ENCODE measurements at places on chromosomes 7 and 10. TPM values are rescaled to one million over a fixed set of nuclear protein-coding genes. Genes with fewer than 3 reads are reported as not detected.

The RHOBTB1 gene
- 10.0 TPM for total RNA-seq

The EVX1 gene
- total RNA-seq: not detected

The CCDC146 gene
- total RNA-seq: 0.89 TPM

DNA sequence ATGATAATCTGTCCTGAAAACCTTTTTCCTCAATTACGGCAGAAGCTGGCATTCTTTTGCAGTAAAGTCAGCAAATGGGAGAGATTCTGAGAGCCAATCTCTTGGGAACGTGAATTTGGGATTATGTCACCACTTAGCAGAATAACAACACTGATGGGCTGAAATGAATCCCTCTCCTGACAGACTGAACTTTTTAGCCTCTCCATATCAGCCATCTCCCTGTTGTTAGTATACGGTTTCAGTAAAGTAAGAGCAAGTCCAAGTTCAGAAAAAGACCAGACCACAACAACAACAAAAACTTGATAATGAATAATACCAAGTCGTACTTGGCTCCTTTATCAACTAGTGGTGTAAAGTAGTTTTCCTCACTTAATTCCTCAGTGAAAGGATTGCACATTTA is 1048.8 kb downstream of the GATA3 start:
- no peak overlapping the region for H3K27ac ChIP-seq
- no peaks in the 10 kb centered on the region for H3K27me3 ChIP-seq
- no peak overlapping the region for H3K4me3 ChIP-seq
- no peaks in the 10 kb centered on the region for H3K4me1 ChIP-seq
- H3K36me3 ChIP-seq: no peaks in the 10 kb centered on the region

GRCh38 chr7:40777730-40778312 is 643.0 kb downstream of the SUGCT start:
- no peak overlapping the region for H3K4me3 ChIP-seq
- H3K4me1 ChIP-seq: peaks cover 10% of the 10 kb centered on the region
- H3K27me3 ChIP-seq: no peaks in the 10 kb centered on the region

DNA sequence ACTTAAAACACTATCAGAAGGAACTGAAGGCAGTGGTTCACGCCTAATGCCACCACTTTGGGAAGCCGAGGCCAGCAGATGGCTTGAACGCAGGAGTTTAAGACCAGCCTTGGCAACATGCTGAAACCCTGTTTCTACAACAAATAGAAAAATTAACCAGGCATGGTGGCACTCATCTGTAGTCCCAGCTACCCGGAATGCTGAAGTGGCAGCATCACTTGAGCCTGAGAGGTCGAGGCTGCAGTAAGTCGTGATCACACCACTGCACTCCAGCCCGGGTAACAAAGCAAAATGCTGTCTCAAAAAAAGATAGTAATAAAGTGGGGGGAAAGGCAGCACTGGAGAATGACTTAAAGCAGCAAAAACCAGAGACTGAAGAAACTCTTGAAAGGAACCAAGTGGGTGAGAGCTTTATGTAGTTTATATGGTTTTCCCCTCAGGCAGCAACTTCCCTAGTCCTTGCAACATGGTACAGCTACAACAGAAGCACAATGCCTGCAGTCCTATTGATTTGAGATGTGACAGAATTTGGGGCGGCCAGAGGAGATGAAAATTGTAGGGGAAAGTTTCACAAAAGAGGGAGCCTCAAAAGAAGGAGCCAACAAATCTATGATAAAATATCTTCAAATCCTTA is 38.1 kb downstream of the GDI2 start:
- H3K27me3 ChIP-seq: peaks cover 5% of the 10 kb centered on the region
- DNase-seq: no peak
- H3K4me3 ChIP-seq: no peak overlapping the region

- peaks cover 2% of the 10 kb centered on the region for H3K27me3 ChIP-seq
- H3K4me1 ChIP-seq: peaks cover 26% of the 10 kb centered on the region
- H3K36me3 ChIP-seq: peaks cover 4% of the 10 kb centered on the region
- peak overlapping the region; percentile 98 for H3K4me3 ChIP-seq
These were observed 830 bp downstream of the TRUB1 start for GRCh38 chr10:114938856-114939193.

DNA sequence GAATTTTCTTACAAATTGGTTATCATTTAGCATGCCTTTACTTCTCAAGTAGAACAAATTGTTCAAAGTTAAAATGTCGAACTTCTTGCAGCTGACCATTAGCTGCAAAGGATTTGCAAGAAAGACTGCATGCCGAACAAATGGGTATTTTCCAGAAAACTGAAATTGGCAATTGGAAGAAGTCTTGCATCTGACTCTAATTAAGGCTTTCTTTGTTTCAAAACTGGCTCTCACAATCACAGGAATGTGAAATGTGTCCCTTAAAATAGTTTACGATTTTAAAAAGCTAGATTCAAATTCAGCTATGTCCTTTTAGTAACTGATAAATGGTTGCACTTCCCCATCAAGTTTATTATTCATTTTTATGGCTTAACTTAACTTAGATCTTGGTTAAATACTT is 207.9 kb downstream of the ARL4A start:
- no peaks in the 10 kb centered on the region for H3K36me3 ChIP-seq
- no peaks in the 10 kb centered on the region for H3K27me3 ChIP-seq
- DNase-seq: no peak
- no peak overlapping the region for H3K27ac ChIP-seq

- DNase-seq: no peak
- no peak overlapping the region for H3K27ac ChIP-seq
- no peaks in the 10 kb centered on the region for H3K27me3 ChIP-seq
These were observed 109.5 kb upstream of the LAMB4 start for GRCh38 chr7:108239501-108240225.

DNA sequence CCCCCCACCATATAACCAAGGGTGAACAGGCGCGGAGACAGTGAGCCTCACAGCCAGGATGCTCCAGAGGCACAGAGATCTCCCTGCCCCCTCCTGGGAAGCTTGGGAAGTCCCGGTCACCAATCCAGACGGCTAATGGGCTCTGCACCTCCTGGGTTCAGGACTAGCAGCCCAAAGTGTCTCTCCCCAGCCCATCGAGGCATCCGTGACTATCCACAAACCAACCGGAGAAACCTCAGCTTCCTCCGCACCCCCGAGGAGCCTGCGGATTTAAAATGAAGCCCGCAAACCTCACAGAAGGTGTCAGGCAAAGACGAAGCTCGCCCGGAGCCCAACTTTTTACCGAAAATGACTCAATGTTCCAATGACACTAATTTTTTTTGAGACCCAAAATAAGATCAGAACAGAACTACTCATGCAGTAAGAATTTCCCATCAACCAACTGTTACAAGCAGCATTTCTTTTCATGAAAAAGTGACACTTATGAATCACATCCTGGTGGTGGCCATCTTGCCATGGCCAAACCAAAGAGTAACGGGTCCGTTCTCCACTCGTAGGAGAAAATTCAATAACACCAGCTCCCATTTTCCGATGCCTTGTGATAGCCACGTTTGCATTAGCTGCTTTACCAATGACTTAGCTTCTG is 6.0 kb downstream of the PDGFA start:
- no peaks in the 10 kb centered on the region for H3K27me3 ChIP-seq
- peak overlapping the region; percentile 77 for H3K4me3 ChIP-seq
- H3K4me1 ChIP-seq: peaks cover 26% of the 10 kb centered on the region
- H3K27ac ChIP-seq: peak overlapping the region; percentile 97
- peaks cover 7% of the 10 kb centered on the region for H3K36me3 ChIP-seq

DNA sequence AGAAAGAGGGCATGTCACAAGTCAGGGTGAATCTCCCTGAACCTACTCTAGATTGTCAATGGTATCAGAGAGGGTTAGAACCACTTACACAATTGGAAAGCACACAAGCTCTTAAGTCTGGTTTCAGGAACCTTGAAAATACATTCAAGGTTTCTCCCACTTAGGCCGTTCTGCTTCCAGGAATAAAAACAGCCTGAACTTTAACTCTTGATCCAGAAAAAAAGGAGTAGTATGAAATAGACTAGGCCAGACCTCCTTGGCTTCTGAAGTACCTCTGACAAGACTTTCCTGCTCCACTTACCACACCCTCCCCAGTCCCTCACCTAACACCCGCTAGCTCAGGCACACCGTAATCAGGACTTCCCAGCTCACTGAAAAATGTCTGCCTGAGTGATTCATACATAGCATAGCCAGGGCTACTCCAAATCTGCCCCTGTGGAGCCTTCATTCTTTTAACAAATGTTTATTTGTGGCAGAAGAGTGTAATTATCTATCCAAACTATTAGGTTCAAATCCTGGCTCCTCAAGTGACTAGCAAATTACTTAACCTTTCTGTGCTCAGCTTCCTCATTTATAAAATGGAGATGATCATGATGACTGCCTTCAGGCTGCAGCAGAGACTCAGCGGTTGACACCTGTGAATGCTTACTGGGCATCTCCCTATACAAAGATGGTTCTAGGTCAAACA is 30.3 kb upstream of the IL6 start:
- peak overlapping the region; percentile 79 for H3K27ac ChIP-seq
- H3K27me3 ChIP-seq: peaks cover 2% of the 10 kb centered on the region
- H3K4me1 ChIP-seq: peaks cover 54% of the 10 kb centered on the region
- no peaks in the 10 kb centered on the region for H3K36me3 ChIP-seq

The NUTM2B gene
- 0.33 TPM for total RNA-seq

DNA sequence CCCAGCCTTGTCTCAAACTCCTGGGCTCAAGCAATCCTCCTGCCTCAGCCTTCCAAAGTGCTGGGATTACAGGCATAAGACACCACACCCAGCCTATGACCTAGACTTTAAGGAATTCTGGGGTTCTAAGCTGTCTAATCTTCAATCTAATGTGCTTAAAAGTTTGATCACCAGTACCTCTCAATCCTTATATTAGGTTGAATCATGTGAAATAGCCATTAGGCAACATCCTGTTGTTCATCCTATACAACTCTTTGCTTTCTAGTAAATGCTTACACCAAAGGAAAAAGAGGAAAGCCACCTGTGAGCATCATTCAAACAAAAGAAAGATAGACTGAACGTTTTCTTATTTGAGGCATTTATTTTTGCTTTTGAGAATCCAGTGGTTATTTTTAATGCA is 56.0 kb downstream of the ATOH7 start:
- peaks cover 6% of the 10 kb centered on the region for H3K27me3 ChIP-seq
- peaks cover 29% of the 10 kb centered on the region for H3K4me1 ChIP-seq
- H3K4me3 ChIP-seq: no peak overlapping the region
- H3K36me3 ChIP-seq: peaks cover 60% of the 10 kb centered on the region
- H3K27ac ChIP-seq: no peak overlapping the region

- no peaks in the 10 kb centered on the region for H3K27me3 ChIP-seq
- no peak for DNase-seq
- no peak overlapping the region for H3K27ac ChIP-seq
- no peak overlapping the region for H3K4me3 ChIP-seq
- H3K36me3 ChIP-seq: peaks cover 10% of the 10 kb centered on the region
These were observed 451.2 kb downstream of the SEMA3D start for GRCh38 chr7:84735677-84736076.

- no peak overlapping the region for H3K4me3 ChIP-seq
- H3K27ac ChIP-seq: no peak overlapping the region
- peaks cover 9% of the 10 kb centered on the region for H3K4me1 ChIP-seq
- no peak for DNase-seq
- peaks cover 24% of the 10 kb centered on the region for H3K27me3 ChIP-seq
These were observed 2.5 kb upstream of the HABP2 start for GRCh38 chr10:113550365-113550764.

- H3K27ac ChIP-seq: no peak overlapping the region
- no peak for DNase-seq
- peaks cover 14% of the 10 kb centered on the region for H3K36me3 ChIP-seq
- no peak overlapping the region for H3K4me3 ChIP-seq
- H3K27me3 ChIP-seq: peaks cover 3% of the 10 kb centered on the region
These were observed 133.8 kb downstream of the TCERG1L start for GRCh38 chr10:131177431-131178327.

- H3K4me1 ChIP-seq: peaks cover 61% of the 10 kb centered on the region
- H3K27ac ChIP-seq: peak overlapping the region; percentile 90
- DNase-seq: no peak
These were observed 36.3 kb downstream of the LAMB4 start for GRCh38 chr7:108093851-108094331.

The CPED1 gene
- total RNA-seq: 82.0 TPM

- no peaks in the 10 kb centered on the region for H3K36me3 ChIP-seq
- H3K27ac ChIP-seq: no peak overlapping the region
- no peak overlapping the region for H3K4me3 ChIP-seq
- H3K4me1 ChIP-seq: no peaks in the 10 kb centered on the region
- peaks cover 24% of the 10 kb centered on the region for H3K27me3 ChIP-seq
- peak; percentile 60 for DNase-seq
These were observed 82.7 kb downstream of the PLCE1 start for GRCh38 chr10:94076325-94076841.

The ICA1 gene
- not detected for total RNA-seq

DNA sequence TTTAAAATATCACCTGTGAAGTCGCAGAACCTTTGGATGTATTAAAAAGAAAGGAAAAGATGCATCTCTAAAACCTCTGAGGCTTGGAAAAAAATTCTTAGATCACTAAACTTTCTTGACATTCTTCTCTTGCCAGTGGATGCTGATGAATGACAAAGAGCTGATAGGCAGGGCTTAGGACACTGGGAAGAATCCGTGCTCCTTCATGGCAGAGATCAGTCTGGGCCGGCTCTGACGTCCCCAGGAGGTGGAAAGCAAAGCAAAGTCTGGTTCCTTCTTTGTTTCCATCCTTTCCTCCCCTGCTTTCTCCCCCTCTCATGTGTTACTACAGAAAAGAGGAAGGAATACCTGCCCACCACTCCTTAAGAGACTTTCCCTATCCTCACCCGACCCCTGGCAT is 161.9 kb downstream of the PRKCQ start:
- H3K4me1 ChIP-seq: no peaks in the 10 kb centered on the region
- H3K4me3 ChIP-seq: no peak overlapping the region
- DNase-seq: no peak
- H3K36me3 ChIP-seq: no peaks in the 10 kb centered on the region

GRCh38 chr7:9680713-9681112 is 1247.3 kb downstream of the NXPH1 start:
- no peaks in the 10 kb centered on the region for H3K4me1 ChIP-seq
- no peak overlapping the region for H3K4me3 ChIP-seq
- DNase-seq: no peak
- peaks cover 3% of the 10 kb centered on the region for H3K27me3 ChIP-seq
- no peak overlapping the region for H3K27ac ChIP-seq
- no peaks in the 10 kb centered on the region for H3K36me3 ChIP-seq

The AMZ1 gene
- 11.8 TPM for total RNA-seq

GRCh38 chr10:110498982-110499795 is 1.5 kb downstream of the DUSP5 start:
- H3K27ac ChIP-seq: peak overlapping the region; percentile 95
- H3K36me3 ChIP-seq: peaks cover 54% of the 10 kb centered on the region
- H3K4me3 ChIP-seq: peak overlapping the region; percentile 100
- peak; percentile 68 for DNase-seq

- peaks cover 8% of the 10 kb centered on the region for H3K27me3 ChIP-seq
- peak; percentile 55 for DNase-seq
- peak overlapping the region; percentile 44 for H3K4me3 ChIP-seq
- peaks cover 21% of the 10 kb centered on the region for H3K4me1 ChIP-seq
These were observed 20.5 kb upstream of the PITRM1 start for GRCh38 chr10:3192856-3193635.
